ENCODE measurements at places on chromosomes 16 and 17.

GRCh38 chr17:62967205-62967529, 1.1 kb downstream of the TANC2 start:
- no peak for DNase-seq

DNA sequence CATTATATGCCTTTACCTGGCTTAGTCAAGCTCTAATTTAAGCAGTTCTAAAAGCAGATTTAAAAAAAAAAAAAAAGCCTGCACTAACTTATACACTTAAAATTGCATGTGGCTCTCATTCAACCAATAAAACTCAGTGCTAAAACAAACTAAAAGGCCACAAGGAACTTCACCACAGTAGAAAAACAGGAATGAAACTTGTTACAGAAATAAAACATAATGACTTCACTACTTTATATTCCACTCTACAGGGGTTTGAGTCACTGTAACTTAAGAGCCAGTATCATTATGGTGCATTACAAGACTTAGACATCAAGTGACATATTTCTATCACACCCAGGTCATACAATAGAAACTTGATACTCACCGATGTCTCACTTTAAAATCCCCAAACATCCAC, 11.1 kb downstream of the CA10 start:
- no peak for DNase-seq

- DNase-seq, result no peak
These were observed 1.6 kb downstream of the ITGA2B start for GRCh38 chr17:44387804-44388203.

GRCh38 chr16:89375021-89375420, 115.3 kb downstream of the ANKRD11 start:
- DNase-seq, result no peak

DNA sequence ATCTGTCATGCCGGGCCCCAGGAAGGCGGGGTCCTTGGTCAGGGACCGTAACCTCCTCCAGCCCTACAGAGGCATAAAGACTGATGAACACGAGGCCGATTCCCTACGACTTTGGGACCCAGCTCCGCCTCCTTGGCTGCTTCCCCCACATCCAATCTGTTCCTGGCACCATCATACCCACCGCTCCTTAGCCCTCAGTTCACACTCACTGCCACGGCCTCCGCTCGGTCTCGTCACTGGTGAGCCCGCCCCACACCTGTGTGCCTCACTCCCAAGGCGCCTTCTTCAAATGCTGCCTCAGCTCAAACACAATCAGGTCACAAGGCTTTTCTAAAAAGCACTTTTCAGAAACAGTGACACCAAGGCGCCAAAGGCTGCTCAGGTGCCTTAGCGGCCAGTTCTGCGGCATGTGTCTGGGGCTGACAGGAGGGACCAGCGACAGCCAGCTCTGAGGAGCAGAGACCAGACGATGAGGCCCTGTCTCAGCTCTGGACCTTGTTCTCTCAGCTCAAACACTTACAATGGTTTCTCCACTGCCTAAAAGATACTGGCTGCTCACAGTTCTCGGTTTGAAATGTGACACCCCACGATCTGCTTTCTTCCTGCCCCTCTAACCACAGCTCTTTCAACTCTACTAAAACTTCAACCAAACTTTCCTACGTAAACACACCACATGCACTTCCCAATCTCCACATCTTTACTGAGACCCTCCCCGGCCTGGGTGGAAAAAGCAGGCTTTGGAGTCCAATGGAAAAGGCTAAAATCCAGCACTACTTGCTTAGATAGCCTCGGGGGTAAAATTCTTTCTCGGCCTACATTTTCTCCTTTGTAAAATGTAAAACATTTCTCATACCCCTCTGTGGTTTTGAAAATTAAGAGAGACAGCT, 33.2 kb downstream of the CYB5D2 start:
- peak; percentile 40 for DNase-seq

GRCh38 chr17:5838661-5839300, 231.4 kb upstream of the WSCD1 start:
- no peak for DNase-seq

GRCh38 chr16:68386628-68387027, 61.7 kb downstream of the SMPD3 start:
- DNase-seq, result no peak

DNA sequence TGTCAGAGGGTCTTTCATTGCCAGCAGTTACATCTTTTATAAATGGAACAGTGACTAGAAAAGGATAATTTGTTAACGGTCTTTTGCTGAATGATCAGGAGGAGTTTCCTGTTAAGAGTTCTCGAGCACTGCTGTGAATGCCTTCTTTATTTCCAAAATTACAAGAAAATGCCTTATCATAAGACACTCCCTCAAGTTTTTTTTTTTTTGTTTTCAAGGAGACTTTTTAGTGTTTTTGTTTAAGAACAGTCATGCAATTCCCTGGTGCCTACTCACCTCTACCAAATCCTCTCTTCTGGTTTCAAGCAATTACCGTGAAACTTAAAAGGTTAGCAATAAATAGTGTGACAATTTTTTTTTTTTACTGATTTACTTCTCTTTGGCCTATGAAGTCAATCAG, 19.0 kb upstream of the VWA3A start:
- no peak for DNase-seq

DNA sequence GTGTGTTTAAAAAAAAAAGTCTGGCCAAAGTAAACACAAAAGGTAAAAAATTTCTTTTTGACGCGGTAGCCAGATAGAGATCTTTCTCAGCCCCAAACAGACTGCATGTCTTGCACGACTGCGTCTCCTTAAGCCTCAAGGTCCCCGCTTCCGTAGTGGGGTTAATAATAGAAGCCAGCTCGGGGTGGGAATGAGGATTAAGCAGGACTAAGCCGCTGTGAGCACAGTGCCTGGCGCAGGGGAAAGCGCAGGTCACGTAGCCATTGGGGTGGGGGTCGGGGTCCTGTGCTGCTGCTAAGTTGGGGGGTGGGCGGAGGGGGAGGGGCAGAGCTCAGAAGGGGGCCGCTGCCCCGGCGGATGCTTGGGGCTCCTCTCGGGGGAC, 521 bp downstream of the GGA2 start:
- DNase-seq, result peak; percentile 21

GRCh38 chr17:2183346-2183745, 120.2 kb downstream of the SMG6 start:
- DNase-seq, result no peak

- no peak for DNase-seq
These were observed 8.6 kb downstream of the SLC6A4 start for GRCh38 chr17:30226878-30227277.

- DNase-seq, result no peak
These were observed 10.8 kb upstream of the TAOK1 start for GRCh38 chr17:29379084-29379991.

DNA sequence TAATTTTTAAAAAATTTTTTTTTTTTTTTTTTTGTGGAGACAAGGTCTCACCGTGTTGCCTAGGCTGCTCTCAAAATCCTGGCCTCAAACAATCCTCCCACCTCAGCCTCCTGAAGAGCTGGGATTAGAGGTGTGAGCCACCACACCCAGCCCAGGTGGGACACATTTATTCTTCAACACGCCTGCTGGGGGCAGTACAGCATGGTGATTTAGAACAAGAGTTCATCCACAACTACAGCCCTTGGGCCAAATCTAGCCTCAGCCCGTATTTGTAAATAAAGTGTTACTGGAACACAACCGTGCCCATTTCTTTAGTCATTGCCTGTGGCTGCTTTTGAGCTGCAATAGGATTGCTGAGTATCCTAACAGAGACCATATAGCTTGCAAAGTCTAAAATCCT, 92.8 kb downstream of the KATNIP start:
- DNase-seq, result no peak

GRCh38 chr17:3207367-3207766, at the start of gene OR1A1:
TSS of gene OR1A1 (plus strand) at chr17:3207667. CDS start at chr17:3215621, 7,954 bp downstream.
- DNase-seq, result no peak

DNA sequence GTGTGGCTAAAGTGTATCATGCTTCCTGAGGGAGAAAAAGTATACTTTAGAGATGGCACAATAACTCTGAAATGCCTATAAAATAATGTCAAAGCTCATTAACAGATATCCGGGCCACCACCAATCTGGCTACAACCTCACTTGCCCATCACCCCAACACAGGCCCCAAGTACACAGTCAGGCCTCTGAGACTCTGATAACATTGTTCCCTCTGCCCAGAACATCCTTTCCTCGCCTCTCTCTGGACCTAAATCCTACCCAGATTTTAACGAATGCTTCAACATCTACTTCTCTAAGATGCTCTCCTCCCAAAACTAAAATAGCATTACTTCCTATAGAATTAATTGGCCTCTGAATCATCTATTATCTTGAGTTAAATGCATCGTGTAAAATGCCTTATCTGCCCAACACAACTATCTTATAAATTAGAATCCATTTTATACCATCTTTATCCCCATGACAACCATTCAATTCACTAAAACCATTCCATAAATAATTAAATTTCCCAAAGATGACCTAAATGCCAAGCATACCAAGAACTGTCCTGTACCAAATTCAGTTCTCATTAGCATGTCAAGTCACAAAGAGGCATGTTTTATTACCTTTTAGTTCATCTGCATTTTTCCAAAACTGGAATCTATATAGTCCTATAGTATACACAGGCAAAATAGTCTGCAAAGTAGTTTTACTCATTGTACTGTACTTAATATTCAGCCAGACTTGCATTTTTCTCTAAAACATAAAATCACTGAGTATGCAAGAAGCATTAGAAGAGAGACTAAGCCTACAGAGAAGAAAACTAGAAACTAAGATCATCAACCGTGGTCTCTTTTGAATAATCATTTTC, 15.7 kb downstream of the HELZ start:
- no peak for DNase-seq

GRCh38 chr17:64472564-64472963, 23.6 kb downstream of the MILR1 start:
- DNase-seq, result no peak

- DNase-seq, result no peak
These were observed 33.5 kb upstream of the SREBF1 start for GRCh38 chr17:17870247-17870646.

DNA sequence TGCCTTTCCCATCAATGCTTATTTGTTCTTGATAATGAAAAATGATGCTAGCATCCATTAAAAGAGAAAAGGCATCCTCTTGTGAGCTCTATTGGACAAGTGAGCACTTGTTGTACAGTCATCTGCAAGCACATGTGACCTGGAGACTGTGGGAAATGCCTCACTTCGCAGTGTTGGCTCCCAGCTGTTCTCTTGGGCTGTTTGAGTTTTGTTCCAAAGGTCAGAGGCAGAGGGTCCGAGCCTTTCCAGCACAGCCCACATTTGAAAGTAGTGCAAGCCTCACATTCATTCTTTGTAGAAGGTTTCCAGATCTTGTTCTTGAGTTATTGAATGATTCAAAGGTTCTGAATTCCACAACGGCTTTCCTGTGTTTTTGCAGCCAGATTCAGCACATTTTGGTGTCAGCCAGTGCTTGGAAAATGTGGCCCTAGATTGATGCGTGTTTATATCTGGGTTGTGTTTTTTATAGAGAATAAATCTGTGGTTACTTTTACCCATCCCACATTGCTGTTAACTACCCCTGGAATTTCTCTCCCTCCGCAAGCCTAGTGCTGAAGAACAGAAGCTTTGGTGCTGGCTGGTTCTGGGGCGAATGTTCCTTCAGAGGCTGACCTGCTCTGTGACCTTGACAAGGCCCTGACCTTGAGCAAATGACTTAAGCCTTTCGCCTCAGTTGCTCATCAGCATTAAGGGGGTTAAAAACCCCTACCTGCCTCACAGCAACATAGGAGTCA, 49.8 kb downstream of the CDH1 start:
- DNase-seq, result no peak

GRCh38 chr16:74053826-74054225, 242.8 kb upstream of the PSMD7 start:
- no peak for DNase-seq

GRCh38 chr16:9522614-9523013, 431.2 kb downstream of the HAPSTR1 start:
- no peak for DNase-seq

DNA sequence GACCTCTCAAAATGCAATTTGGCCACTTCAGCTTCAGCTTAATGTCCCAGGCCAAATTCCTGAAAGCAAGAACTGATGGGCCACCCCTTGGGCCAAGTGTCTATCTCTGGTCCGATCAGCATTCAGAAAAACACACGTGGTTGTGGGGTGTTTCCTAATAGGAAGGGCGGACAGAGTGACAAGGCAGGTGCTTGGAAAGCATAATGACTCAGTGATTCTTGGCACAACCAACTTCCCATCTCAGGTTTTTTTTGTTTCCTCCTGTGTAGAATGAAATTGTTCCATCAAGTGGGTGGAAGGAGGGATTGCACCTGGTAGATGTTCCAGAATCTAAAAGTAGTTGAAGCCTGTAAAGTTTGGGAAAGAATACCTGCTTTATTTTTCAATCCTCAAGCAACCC, 155.6 kb downstream of the HS3ST2 start:
- DNase-seq, result no peak

DNA sequence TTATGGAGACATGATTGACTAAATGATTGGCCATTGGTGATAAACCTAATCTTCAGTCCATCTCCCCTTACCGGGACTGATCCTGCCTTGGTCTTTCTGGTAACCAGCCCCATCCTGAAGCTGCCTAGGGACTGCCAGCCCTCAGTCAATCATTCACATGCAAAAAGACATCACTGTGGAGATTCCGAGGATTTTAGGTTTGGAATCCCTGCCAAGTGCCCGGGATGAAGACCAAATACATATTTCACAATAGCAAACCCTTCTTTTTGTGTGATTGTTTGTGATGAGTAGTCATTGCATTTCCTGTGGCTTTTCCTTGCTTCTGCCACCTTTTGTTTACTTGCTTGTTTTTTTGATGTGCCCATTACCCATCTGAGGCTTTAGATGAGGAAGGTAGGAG, 44.0 kb downstream of the EPN2 start:
- DNase-seq, result no peak

DNA sequence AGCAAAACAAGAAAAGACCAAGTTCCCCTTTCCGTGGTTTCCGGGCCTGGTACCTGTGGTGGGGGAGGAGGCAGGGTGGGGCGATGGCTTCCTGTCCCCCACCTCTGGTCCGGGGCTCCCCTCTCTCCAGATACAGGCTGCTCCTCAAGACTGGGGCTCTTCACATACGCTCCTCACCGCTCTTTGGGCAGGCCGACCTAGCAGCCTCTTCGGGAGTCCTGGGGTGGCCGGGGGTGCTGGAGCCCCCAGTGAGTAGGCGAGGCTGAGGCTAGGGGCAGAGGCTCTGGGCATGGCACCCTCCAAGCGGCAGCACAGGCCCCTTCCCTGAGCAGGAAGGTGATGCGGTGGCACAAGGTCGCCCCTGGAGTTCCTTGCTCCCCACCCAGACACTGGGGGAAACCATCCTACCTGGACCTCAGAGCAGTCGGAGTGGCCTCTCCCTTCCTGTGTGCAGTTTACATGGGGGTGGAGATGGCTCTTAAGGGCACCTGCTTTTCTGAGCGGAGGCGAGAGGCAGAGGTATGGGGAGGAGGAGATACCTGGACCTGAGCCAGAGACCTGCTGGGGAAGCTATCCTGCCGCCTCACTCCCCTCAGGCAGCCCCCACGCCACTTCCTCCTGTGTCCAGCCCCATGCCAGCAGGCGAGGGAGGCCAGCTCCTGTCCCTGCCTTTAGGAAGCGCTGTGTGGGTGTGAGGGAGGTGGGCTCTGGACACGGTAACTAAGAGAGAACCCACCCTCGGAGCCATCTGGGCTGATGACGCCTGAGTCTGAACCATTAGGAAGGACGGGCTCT, 891 bp downstream of the CORO1A start:
- DNase-seq, result peak; percentile 74
